ENCODE measurements at places on chromosomes 13 and 19. TPM values are rescaled to one million over a fixed set of nuclear protein-coding genes. Genes with fewer than 3 reads are reported as not detected.

KIR2DL1 gene
- total RNA-seq, result not detected

ANKLE1 gene
- total RNA-seq, result 16.2 TPM

DNA sequence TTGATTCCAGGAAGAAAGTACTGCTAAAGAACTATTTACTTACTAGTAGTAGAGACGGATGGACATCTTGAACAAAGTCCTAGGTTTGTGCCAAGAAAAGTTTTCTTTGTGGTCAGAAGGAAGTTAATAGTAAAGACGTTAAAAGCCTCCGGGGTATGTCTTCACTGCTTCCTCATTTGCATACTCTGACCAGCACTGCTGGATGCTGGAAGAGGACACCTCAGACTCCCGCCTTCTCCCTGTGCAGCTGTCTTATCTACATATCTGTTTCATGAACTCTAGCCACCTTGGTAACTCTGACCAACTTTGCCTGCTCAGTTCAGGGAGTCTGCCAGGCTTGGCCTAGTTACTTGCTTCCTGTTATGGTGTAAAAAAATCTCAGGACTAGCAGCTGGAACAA lies 1109.1 kb upstream of the MIR17HG start:
- no peaks in the 10 kb centered on the region for H3K4me1 ChIP-seq
- no peaks in the 10 kb centered on the region for H3K27me3 ChIP-seq
- H3K27ac ChIP-seq, result no peak overlapping the region
- H3K36me3 ChIP-seq, result no peaks in the 10 kb centered on the region
- no peak overlapping the region for H3K4me3 ChIP-seq

DNA sequence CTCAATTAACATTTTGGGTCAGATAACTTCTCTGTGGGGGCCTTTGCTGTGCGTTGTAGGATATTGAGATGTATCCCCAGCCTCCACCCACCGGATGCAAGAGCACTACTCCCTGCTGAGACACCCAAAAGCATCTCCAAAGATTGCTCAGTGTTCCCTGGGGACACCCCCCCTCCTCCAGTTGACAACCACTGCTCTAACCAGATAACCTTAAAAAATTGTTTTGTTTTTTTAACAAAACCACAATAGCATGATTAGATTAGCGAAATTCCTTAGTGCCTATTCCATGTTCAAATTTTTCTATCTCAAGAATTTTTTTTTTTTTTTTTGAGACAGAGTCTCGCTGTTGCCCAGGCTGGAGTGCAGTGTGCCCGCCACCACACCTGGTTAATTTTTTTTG lies 2.6 kb upstream of the EPN1 start:
- H3K27ac ChIP-seq, result no peak overlapping the region
- no peaks in the 10 kb centered on the region for H3K27me3 ChIP-seq
- peaks cover 39% of the 10 kb centered on the region for H3K4me1 ChIP-seq
- peaks cover 39% of the 10 kb centered on the region for H3K36me3 ChIP-seq
- DNase-seq, result no peak

DNA sequence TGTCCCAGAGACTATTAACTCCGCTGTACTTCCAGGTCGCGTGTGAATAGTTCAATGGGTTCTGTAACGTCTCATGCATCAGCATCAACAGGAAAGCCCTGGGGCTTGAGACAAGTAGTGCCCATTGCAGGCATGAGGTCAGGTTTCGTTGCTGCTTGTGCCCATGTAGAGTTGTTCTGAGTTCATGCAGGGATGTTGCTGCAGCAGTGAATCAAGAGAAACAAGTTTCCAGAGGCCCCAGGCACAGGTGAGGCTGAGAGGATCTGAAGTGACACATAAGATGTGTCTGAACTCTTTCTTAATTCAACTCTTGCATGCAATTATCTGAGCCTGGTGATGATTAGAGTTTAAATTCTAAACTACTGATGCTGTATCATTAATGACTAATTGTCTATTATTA lies 8.6 kb upstream of the ZNF283 start:
- peaks cover 19% of the 10 kb centered on the region for H3K27me3 ChIP-seq
- no peak for DNase-seq
- H3K27ac ChIP-seq, result no peak overlapping the region

DNA sequence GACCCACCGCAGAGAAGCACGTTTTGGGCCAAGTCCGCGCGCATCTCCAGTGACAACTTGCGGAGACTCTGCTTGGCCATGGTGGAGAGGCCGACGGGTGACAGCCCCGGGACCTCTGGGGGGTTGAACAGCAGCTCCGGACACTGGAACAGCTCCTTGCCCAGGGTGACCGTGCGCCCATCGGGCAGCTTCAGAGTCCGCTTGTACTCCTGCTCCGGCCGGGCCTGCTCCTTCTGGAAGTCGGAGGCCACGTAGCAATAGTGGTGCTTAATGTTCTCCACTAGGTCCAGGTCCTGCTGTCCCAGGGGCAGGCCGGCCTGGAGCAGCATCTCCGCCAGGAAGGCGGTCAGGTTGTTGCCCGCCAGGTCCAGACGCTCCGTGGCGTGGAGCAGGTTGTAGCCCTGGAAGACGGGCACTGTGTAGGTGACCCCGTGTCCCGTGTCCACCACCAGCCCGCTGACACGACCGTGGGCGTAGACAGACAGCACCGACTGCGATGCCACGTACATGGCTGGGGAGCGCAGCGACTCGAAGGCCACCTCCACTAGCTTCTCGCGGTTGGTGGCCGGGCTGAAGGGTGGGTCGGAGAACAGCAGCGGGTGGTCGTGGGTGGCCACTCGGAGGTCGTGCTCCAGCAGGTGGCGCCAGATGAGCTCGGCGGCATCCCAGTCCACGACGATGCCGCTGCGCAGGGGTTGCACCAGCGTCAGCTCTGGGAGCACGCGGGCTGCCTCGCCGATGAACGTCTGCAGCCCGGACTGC lies 743 bp downstream of the ACTL9 start:
- no peak overlapping the region for H3K4me3 ChIP-seq
- no peaks in the 10 kb centered on the region for H3K36me3 ChIP-seq
- H3K27me3 ChIP-seq, result no peaks in the 10 kb centered on the region
- no peak overlapping the region for H3K27ac ChIP-seq
- peaks cover 23% of the 10 kb centered on the region for H3K4me1 ChIP-seq
- DNase-seq, result no peak

DNA sequence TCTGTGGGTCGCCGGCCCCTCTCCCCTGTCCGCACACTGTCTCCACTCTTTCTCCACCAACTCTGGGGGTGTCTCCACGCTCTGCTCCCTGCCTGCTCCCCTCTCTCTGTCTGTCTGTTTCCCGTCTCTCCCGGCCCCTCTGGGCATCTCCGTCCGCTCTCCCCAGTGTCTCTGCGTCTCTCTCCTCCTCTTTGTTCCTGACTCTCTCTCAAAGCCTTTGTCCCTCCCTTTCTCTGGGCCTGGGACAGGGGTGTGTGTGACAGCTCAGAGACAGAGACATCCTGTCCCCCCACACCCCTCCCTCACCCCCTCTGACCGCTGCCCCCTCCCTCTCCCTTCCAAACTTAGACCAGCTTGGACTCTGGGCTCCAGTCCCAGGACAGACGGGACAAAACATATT lies 668 bp upstream of the SBK3 start:
- H3K4me1 ChIP-seq, result no peaks in the 10 kb centered on the region
- no peak overlapping the region for H3K27ac ChIP-seq
- H3K4me3 ChIP-seq, result no peak overlapping the region

DNA sequence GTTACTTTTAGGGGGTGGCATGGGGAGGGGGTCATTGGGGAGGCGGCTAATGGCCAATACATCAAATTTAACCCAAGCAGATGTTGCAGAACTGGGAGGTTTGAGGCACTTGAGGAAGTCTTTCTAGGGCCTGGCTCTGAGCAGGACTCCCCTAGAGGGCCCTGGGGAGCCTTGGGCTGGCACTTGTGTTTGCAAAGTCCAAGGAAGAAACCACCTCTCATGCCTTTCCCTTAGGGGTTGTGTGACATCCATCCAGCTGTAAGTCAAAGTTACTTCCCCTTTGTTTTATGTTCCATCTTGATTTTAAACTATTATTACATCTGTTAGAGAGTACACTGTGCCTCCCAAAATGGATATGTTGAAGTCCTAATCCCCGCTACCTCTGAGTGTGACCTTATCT lies 159.9 kb downstream of the KATNAL1 start:
- peaks cover 83% of the 10 kb centered on the region for H3K4me1 ChIP-seq
- no peak for DNase-seq
- peak overlapping the region; percentile 32 for H3K27ac ChIP-seq

DNA sequence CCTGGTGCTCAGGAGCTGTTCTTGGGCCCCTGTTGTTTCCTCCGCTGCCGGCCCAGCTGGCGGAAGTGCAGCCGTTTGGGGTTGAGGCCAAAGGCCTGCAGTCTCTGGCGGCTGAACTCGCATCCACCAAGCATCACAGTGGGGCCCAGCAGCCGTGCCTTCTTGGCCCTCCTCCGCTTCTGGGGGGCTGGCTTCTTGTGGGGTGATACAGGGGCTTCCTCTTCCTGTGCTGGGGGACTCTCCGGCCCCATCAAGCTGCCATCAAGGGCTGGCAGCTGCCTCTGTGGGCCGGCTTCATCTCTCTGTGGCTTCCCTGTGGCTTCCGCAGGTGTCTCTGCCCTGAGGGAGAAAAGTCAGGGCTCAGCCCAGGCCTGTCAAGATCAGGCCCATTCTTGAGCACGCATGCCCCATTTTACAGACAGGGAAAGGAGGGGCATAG lies 10.3 kb downstream of the ATG4D start:
- H3K4me3 ChIP-seq, result no peak overlapping the region
- no peaks in the 10 kb centered on the region for H3K27me3 ChIP-seq
- DNase-seq, result peak; percentile 84
- peaks cover 62% of the 10 kb centered on the region for H3K36me3 ChIP-seq
- H3K4me1 ChIP-seq, result peaks cover 56% of the 10 kb centered on the region

Data from CD8-positive, alpha-beta memory T cell (primary cell).